SK-MEL-5 (cell line): ENCODE measurements at places on chromosomes 11 and 22. TPM values are rescaled to one million over a fixed set of nuclear protein-coding genes. Genes with fewer than 3 reads are reported as not detected.
A peak's percentile ranks its signal among the peaks of the same experiment; 100 is the strongest.

ARHGAP20 gene
- not detected in 2 replicates for total RNA-seq

CDC45 gene
- 36.5 and 44.2 TPM in 2 replicates for total RNA-seq

C11orf86 gene
- total RNA-seq = not detected in 2 replicates

OR51I1 gene
- total RNA-seq = 0.63 TPM in 1 of 2 replicates, not detected in the other

CATSPER1 gene
- 0.05 TPM in 1 of 2 replicates, not detected in the other for total RNA-seq

NPAS4 gene
- not detected in 2 replicates for total RNA-seq

FOXR1 gene
- not detected in 2 replicates for total RNA-seq

ACTN3 gene
- total RNA-seq = not detected in 2 replicates

MRPL40 gene
- 106 and 113 TPM in 2 replicates for total RNA-seq

MUC2 gene
- not detected in 2 replicates for total RNA-seq

ZNF280A gene
- total RNA-seq = 8.6 and 10.6 TPM in 2 replicates

PATE2 gene
- 0.11 and 0.53 TPM in 2 replicates for total RNA-seq

- DNase-seq = no peak
These were observed 19.9 kb downstream of the CD44 start for GRCh38 chr11:35158701-35159510.

DNA sequence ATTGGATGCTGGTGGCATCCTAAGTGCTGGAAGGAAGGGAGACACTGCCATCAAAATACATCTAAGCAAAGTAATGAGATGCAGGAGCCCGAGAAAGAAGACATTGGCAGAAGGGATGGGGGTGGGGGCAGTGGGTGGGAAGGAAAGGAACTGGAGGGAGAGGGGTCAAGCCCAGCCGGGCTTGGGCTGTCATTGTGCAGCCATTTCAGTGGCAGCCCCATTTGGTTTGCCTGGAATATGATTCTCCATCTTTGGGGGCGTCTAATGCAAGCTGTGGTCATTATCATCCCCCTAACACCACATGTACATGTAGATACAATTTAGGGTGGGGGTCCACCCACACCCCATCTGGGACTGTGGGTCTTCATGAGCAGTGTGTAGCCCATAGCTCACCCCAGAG, 13.9 kb upstream of the ACCSL start:
- no peak for DNase-seq

- no peak for DNase-seq
These were observed 772 bp downstream of the NAV2 start for GRCh38 chr11:19713196-19714021.

DNA sequence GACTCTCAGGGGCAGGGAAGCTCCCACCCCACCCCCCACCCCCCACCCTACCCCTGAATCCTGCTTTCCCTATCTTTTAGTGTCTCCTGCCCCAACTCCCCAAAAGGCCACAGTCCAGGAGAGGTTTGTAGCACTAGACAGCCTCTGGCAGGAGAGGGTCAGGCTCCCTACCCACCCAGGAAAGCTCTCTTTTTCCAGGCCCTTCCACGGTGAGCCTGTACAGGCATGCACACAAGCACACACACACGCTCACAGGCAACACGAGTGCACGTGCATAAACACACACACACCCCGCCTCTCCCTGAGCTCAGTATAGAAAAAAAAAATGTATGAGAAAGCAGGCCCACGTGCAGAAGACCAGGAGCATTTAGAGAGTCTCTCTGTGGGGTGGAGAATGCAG, 414.0 kb downstream of the MN1 start:
- DNase-seq = no peak

GRCh38 chr11:112163875-112164685, at the start of gene IL18:
Gene IL18 (minus strand): TSS chr11:112164094. CDS start chr11:112155053, 9,041 bp downstream.
- no peak for DNase-seq

DNA sequence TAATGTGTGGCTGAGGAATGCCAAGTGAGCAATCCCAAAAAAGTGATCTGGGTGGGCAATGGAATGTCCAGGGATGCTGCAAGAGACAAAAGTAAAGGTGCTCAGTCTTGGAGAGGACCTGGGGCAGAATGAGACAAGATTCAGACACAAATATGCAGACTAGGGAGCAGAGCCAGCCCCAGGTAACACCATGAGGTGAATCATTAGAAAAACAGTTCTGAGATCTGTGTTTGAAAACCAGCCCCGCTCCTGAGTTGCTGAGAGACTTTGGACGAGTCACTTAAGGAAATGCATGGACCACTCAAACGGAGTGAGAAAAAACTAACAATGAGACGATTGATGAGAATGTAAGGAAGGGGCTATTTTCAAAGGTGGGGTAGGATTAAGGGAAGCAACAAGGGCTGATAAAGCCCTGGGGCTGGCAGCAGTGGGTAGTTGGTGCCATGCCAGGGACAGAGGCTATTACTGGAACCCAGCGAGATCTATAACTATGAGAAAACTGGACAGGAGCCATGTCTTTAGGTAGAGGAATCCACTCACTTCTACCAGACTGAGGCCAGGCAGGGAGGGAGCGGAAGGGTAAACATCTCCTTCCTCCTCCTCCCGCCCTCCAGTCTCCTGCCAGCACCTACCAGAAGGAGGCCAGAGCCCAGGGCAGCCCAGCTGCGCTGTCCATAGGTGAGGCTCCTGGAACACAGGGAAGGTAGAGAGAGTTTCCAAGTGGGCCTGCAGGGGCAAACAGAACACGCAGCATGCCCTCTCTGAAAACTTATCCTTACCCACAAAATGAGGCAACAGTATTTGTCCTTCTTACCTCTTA, 130.4 kb upstream of the TEAD1 start:
- DNase-seq = no peak

DNA sequence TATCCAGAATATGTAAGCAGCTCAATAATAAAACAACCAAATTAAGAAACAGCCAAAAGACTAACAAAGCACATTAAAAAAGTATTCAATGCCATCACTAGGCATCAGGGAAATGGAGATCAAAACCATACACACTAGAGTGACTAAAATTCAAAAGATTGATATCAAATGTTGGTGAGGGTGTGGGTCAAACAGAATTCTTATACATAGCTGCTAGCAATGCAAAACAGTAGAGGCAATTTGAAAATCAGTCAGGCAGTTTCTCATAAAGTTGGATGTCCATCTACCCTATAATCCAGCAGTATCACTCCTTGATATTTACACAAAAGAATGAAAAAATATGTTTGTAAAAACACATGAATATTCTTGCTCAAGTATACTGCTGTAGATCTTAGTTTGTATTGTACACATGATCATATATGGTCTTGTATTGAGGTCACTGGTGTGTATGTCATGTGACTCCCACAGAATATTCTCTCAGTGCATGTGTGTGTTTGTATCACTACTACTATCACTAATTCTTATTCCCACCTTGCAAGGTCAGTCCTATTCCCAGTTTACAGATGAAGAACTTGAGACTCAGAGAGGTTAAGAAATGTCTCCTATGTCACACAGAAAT, 54.9 kb downstream of the SLC5A1 start:
- no peak for DNase-seq

GRCh38 chr11:104534278-104534677, 364.0 kb downstream of the CASP12 start:
- no peak for DNase-seq

DNA sequence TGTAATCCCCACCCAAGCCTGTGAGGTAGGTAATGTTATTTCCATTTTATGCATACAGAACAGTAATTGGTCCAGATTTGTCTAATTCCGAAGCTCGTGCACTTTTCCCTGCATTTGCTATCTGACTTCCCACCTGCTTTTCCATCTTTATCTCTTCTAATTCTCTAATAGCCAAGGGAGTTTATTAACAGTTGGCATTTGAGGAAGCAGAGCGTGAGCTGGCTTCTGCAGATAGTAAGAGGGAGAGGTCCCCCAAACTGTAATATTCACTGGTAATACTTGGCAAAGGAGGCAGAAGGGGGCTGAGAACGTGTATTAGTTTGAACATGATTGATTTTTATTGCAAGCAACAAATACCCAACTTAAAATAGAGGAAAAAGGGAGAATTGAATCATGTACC, 110.8 kb upstream of the SPON1 start:
- no peak for DNase-seq

DNA sequence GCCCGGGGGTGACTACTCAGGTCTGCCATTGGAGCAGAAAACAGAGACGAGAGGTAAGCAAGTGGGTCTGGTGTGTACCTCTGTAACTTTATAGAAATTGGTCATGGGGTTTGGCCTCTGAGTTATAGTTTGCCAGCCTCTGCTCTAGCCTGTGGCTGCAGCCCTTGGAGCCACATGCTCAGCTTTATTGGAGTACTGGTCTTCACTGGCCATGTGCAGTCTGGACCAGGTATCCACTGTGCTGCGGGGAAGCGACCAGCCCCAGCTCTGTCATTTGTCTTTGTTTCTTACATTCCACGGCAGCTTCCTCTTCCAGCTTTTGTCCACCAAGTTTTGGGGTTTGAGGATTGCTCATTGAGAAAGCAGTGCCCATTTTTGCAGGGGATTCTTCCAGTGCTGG, 453.4 kb downstream of the TBC1D22A start:
- no peak for DNase-seq

DNA sequence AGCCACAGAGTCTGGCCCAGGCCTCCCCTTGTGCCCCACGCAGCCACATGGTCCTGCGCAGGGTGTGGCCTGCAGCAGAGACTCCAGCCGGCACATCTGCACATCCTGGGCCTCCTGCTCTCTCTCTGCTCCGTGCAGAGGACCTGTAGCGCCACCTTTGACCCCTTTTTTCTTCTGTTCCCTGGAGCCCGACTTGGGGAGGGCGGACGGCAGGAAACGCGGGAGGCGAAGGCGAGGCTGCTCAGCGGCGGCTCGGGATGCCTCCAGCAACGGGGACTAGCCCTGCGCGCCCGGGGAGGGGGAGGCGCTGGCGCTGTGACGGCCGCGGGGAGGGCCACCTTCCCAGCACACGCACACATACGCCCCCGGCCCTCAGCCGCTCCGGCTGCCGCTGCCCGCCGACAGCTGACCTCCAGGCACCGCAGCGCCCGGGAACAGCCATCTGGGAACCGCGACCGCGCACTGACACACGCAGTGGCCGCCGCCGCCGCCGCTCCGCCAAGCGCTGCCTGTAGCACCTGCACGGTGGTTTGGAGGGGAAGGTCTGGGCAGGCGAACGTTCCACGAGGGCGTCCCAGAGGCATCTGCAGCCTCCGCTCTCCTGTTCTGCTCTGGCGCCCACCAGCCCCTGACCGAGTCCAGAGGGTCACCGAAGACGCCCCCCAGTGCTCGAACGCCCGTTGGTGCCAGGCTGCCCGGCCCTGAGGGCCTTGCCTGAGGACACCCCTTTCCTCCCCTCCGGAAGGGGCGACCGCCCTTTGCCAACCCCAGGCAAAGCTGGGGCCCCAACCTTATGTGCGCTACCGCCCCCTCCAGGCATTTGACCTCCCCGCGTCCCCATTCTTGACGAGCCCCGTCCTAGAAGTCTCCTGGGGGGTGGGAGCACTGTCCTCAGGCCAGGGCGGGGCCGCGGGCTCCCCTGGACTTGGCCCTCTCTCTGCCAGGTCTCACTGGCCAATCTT, 16.9 kb upstream of the C22orf42 start:
- no peak for DNase-seq

GRCh38 chr11:45037434-45038005, 86.8 kb upstream of the TP53I11 start:
- no peak for DNase-seq

GRCh38 chr11:24171869-24172268, 325.0 kb upstream of the LUZP2 start:
- DNase-seq = no peak

GRCh38 chr11:104060004-104060794, 23.8 kb downstream of the DDI1 start:
- DNase-seq = no peak

DNA sequence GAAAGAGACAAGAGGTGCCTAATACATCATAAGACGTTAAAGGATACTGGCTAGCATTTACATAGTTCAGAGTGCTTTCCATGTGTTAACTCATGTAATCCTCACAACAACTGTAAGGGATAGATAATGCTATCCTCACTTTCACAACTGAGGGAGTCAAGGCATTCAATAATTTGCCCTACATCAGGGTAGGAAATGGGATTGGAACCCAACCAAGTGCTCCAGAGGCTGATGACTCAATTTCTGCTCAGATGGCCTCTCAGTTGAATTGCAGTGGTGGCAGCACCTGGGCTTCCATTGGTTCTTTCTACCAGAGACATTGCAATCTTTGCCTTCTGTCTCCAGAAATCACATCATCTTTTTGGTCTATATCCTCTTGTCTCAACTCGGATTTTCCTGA, 232.9 kb downstream of the ETS1 start:
- no peak for DNase-seq

DNA sequence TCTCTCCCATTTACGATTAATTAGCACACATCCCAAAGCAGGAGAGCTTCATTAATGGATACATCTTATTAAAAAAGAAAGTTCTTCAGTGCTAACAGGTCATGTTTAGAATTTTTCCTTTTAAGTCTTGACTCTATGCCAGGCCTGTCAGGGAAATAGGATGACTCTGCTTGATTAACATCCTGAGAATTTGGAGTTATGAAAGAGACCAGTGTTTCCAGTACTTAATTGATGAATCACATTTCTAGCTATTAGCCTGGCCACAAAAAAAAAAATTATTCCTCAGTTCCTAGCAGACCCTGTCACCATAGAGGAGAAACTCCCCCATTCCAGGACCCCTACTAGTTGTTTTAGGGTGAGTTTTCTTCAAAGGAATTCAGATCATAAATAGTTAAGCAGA, 23.6 kb upstream of the ME3 start:
- peak; percentile 30 for DNase-seq

- no peak for DNase-seq
These were observed 471.2 kb upstream of the CNTN5 start for GRCh38 chr11:98549571-98549970.

GRCh38 chr11:1547467-1548098, 24.5 kb downstream of the DUSP8 start:
- no peak for DNase-seq

DNA sequence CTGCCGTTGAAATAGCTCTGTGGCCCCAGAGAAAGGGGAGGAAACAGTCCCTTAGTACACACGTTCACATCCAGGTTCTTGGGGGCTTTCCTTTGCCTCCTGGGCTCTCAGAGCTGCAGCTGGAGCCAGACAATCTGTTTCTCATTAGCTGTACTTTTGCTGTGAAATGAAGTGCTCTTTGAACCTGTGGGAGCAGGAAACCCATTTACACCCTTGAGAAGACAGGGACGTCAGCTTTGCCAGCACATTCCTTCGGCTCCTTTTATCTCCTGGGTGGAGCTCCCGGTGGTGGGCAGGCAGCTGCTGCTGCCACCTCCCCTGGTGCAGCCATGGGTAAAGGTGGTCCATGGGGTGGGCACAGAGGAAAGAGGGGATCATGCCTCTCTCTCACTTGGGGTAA, 80.6 kb upstream of the TIMP3 start:
- no peak for DNase-seq

DNA sequence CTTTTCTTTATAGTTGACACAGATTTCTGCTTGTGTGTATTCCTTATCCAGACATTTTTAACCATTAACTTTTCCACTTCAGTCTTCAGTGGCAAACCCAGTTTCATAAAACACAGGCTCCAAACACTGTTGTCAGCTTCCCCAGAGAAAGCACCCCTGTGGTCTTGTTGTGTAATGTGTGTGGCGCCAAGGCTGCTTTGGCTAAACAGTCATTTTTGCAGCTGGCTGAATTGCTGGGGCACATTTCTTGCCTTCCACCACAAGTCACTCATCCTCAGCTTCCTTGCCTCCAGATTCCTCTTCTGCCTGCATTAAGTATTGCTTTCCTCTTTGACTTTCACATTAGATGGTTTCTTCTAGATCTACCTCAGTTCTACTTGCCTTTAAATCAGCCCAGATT, 40.5 kb downstream of the ARHGAP1 start:
- no peak for DNase-seq

GRCh38 chr22:29081517-29082236, 8.8 kb downstream of the KREMEN1 start:
- DNase-seq = no peak

- no peak for DNase-seq
These were observed 314.3 kb downstream of the BRD1 start for GRCh38 chr22:49513358-49513851.
